Activated T-helper 2 cell treated with anti-CD3 and anti-CD28 coated beads, Interferon-gamma antibody, Interleukin-2, Interleukin-4, amounts not matched to agents 10 μg/mL and 5 μg/mL and 100 μg/mL, durations not matched to agents 14 hours and 24 hours and 36 hours (primary cell): ENCODE measurements at places on chromosomes 12 and 14.

- no peak for DNase-seq
Observed at GRCh38 chr12:6824085-6824775, 2.6 kb downstream of the GPR162 start.

- DNase-seq, result no peak
Observed at GRCh38 chr12:3292677-3293412, 198.2 kb upstream of the PRMT8 start.

- no peak for DNase-seq
Observed at GRCh38 chr12:18502422-18502968, 235.3 kb downstream of the PLCZ1 start.

GRCh38 chr12:82723093-82723492 lies 36.4 kb downstream of the TMTC2 start:
- DNase-seq, result no peak

GRCh38 chr14:94787092-94787491 lies 17.2 kb upstream of the GSC start:
- DNase-seq, result no peak

GRCh38 chr12:25578411-25579143 lies 25.5 kb upstream of the LMNTD1 start:
- DNase-seq, result no peak

DNA sequence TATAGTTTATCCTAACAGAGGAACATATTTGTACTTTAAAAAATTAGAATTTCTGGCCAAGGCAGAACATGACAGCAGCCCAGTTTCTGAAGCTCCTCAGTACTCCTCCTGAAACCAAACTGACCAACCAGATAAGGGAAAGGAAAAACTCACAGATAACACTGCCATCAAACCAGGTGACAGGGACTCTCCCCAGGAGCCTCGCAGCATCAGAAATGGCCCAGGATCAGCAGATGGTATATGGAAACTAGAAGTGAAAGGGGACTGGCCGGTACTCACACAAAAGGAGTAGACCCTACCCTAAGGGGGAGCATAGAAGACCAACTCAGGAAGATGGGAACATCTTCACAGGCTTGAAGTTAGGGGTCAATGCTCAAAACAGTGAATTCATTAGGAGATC lies 22.0 kb downstream of the GALC start:
- no peak for DNase-seq
